ENCODE measurements at places on chromosomes 1 and 21.

- no peak for DNase-seq
Measured at GRCh38 chr1:193184776-193185175, 1.6 kb downstream of the B3GALT2 start.

DNA sequence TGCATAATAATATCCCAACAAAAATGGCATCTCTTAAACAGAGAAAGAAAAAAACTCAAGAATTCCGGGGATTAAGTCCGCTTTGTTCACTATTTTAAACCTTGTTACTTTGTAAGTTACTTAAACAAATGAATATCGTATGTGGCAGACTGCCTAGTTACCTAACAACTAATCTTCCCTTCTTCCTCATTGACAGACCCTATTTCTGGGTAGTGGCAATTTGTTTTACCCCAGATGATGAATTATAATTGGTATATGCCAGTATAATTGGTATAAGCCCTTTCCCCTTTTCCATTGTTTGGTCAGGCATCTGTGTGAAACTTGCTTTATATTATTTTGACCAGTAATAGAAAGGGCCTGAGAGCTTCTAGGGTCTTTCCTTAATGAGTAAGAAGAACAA, 52.4 kb downstream of the CDC42BPA start:
- DNase-seq = no peak

DNA sequence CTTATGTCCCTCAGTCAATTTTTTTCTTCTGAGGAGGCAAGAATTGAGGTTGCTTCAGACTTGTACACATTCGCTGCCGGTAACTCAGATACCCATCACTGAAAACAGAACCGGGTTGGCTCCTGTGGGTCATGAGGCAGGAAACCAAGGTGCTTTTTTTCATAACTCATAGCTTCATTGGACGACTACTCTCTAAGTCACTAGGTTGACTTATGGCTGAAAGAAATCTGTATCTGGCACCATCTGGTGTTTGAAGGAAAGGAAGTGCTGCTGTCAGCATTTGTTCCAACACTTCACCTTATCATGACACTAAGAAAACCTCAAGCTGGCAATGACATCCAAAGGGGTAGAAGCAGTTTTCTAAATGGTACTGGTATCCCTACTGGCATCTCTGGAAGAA, 82.3 kb downstream of the TBX19 start:
- DNase-seq = no peak

- no peak for DNase-seq
Measured at GRCh38 chr1:162904023-162904422, 43.0 kb upstream of the CCDC190 start.

DNA sequence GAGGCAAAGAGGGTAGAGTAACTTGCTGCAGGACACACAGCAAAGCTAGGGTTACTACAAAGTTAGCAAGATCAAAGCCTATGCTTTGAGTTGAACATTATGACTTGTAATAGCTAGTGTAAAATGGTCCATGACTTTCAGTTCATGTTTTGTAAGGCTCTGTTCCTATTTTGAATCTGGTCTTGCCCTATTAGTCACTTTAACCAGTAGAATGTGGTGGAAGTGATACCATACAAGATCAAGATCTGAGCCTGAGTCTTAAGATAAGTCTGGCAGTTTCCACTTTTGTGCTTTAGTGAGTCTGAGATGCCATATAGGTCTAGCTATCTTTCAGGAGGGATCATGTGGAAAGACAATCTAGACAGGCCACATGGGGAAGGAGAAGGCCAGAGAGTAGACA, 282.1 kb upstream of the BRINP3 start:
- DNase-seq = peak; percentile 24

DNA sequence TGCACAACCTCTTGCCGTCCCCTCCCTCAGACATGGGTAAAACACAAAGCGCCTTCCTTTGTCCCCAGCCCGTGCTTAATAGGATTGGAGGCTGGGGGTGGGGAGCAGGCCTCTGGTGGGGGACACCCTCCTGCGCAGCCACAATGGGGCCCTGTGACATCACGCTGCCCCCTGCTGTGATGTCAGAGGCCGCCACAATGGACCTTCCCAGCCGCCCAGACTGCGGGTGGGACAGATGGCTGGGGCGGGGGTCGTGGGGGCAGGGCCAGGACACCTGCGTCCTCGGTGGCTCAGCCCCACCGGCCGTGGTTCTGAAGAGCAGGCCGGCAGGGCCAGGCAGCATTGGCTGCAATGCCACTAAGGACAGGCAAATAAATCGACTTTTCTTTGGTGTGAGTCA, 39.9 kb downstream of the EPHA2 start:
- no peak for DNase-seq

GRCh38 chr1:103156966-103157365, 48.6 kb upstream of the COL11A1 start:
- DNase-seq = no peak

DNA sequence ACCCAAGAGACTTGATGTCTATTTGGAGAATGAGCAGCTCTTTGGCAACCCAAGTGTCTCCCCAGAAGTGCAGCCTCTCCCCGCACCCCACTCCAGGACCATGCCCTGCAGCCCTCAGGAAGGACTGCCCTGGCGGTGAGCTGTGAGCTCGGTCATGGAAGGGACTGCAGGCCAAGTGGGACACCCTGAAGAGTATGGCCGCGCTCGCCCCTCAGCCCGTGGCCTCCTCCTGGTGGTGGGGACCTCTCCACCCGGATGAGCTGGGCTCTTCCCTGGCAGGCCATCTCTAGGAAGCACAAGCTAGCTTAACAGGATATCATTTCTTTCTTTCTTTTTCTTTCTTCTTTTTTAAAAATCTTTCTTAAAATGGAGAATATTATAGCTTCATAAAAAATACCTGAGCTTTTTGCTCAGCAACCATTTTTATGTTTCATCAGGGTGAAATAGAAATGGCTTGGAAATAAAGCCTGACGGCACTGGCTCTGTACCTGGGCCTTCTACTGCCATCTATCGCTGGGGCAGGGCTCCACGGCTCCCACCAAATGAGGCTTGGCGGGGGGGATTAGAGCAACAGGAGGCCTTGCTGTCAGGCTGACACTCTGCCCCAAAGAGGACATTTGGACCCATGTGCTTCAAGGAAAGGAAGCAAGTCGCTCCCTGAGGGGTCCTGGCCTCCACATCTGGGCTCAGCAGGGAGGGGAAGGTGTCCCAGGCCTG, 296.2 kb upstream of the VAMP3 start:
- DNase-seq = no peak

DNA sequence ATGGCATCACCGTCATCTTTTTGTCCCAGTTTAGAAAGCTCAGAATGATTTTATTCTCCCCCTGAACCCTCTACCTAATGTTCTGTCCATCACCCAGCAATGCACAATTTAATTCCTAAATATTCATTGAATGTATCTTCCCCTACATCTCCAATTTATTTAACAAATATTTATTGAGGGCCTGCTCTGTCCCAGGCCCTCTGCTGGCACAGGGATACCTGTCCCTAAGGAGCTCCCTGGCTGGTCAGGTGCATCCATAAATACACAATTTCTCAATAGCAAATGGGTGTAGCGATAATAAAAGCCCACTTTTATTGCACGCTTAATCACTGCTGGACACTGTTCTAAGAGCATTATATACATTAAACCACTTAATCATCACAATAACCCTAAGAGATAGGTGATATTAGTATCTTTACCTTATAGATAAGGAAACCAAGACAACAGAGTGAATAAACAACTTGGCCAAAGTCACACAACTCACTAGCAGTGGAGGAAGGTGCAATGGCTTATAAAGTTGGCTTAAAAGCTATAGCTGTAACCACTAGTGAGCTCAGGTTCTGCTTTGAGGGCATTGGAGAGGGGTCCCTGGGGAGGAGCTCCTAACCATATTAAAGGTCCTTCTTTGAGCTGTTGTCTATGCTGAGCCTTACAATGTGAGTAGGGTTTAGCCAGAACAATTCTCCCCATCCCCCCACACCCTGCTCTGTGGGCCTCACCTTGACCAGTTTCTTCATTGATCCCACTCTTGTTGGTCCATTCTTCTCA, 126.3 kb upstream of the JUN start:
- DNase-seq = no peak

GRCh38 chr21:42750737-42751530, 97.5 kb downstream of the PDE9A start:
- DNase-seq = no peak

DNA sequence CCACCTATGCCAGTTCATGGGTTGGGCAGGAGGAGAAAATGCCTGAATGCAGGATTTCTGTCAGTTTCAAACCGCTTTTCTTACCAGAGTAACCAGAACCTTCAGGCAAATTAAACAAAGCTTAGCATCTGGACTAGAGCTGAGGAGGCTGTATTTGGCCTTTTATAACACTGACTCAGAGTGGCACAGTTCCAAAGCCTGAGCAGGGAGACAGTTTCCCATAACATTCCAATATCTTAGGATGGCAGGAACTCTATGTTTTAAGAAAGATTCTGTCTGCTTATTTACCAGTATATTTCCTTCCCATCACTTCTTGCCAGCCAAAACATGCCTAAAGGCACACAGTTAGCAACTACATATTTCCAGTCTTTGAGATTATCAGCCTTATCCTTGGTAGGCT, 46.8 kb downstream of the UBR4 start:
- DNase-seq = no peak

DNA sequence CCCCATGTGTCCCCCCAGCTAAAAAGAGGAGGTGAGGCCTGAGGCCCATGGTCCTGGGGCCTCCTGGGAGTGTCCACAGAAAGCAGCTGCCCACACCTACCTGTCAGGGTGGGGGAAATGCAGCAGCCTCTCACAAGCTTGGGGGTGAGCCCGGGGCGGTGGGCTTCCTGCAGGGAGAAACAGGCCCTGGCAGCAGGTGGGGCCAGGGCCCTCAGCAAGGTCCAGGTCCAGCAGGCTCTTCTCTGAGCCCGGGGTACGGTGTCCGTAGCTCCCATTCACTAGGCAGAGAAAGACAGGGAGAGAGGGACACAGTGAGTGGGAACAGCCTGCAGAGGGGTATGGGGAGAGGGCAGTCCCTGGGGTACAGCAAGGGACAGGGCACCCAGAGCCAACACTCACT, 139.0 kb downstream of the GLIS1 start:
- DNase-seq = no peak
